ENCODE measurements at places on chromosomes 11 and 22.

GRCh38 chr11:36628141-36628540 is 30.1 kb upstream of the RAG2 start:
- ATAC-seq: no peak

DNA sequence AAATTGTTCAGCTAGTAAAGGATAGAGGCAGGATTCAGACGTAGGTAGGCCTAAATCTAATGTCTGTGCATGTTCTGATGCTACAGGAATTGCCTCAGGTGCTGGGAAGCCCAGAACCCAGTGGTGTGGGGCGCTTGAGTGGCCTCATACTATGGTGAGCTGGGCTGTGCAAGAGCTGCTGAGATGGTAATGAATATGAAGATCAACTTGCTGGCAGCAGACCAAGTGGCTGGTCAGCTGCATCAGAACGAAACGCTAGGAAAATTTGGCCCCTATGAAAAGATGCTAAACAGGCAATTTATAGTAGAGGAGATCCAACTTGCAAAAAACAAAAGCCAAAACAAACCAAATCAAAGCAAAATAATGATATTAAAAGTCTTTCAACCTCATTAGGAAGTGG is 102.7 kb downstream of the INSC start:
- ATAC-seq: no peak

DNA sequence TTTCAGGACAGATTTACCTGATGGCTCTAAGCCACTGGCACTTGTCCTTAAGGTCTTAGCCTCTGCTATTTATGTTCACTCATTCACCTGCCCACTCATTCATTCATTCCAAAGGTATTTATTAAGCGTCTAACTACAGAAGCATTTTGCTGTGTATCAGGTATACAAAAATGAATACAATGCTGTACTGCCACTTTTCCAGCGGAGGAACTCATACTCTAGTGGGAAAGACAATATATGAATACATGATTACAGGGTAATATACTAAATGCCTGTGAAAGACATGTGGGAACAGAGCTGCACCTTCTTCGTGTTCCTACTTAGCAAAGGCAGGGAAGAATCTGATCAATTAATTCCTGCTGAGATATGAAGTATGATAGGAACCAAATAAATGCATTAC is 43.7 kb downstream of the CLMP start:
- no peak for ATAC-seq

DNA sequence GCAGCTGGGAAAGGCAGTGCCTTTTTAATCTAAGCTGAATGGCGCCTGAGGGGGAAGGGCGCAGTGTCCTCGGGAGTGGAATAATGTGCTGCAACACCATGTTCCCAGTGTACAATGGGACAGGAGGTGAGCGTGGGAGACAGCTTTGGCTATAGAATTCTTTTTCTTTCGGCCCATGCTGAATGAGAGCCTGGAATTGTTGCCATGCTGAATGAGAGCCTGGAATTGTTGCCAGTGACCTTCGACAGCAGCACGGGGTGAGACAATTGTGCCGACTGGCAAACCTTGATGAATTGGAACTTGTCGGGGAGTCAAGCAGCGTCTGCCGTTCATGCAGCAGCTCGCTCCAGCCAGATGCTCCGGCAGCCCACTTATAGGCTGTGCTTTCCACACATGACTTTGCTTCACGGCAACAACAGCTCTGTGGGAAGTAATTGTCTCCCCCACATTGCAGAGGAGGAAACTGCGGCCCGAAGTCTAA is 141.4 kb upstream of the E2F8 start:
- no peak for ATAC-seq
